ENCODE measurements at places on chromosomes 2 and 18.

GRCh38 chr2:128495996-128496547 lies 177.4 kb upstream of the HS6ST1 start:
- no peak for DNase-seq

DNA sequence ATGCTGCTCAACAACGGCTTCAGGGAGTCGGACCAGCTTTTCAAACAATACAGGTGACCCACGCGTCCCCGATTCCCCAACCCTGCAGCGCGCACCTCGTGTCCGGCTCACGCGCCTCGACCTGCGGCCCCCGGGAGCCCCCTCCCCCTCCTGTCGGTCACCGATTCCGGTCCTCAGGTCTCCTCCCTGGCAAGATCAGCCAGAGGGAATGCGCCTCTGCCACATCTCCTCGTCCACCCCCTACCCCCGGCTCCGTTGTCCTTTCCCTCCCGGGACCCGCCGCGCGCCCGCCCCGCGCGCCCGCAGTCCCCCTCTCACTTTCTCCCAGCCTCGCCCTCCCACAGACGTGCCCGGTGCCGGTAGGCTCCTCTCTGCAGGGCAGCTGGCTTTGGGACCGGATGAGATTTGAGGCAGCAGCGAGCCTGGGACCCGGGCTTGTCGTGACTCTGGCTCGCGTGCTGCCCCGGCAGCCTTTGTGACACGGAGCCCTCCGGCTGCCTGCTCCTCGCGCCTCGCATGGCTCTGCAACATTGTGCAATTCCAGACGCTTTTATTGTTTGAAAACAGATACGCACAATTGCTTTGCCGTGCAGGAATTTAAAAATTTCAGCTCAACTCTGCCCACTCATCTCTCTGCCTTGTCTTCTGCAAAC lies 558 bp downstream of the TTC39C start:
- no peak for DNase-seq

DNA sequence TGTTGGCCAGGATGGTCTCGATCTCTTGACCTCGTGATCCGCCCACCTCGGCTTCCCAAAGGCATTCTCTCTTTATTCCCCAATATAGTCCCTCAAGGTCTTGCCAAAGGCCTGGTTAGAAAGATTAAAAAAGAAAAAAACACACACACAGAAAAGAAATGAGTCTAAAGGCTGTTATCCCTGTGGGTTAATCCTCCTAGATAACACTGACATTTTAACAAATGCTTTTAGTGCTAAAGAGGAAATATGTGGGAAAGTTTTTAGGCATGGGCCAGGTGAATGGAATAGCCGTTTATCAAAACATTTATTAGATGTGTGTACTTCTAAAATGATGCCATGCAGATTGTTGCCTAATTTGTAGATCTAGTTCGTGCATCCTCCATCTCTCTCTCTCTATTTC lies 261.6 kb upstream of the FN1 start:
- no peak for DNase-seq

DNA sequence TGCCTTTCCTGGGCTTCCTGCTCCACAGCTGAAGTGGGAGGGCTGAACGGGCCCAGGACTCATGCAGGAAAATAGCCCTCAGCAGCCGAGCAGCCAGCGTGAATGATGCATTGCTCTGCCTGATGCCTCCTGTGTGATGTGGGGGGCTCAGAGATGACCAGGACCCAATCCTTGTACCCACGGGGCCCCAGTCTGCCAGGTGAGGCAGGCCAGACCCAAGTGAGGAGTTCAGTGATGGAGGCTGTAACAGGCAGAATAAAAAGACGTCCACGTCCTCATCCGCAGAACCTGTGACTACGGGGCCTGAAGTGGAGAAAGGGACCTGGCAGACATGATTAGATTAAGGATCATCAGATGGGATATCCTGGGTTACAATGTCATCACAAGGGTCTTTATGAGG lies 194.9 kb upstream of the HDAC4 start:
- no peak for DNase-seq

- DNase-seq = no peak
Measured at GRCh38 chr2:217976301-217976700, 26.5 kb downstream of the TNS1 start.

- DNase-seq = no peak
Measured at GRCh38 chr2:18913512-18913911, 324.1 kb upstream of the NT5C1B start.

GRCh38 chr2:39451954-39452353 lies 14.9 kb upstream of the MAP4K3 start:
- DNase-seq = no peak

DNA sequence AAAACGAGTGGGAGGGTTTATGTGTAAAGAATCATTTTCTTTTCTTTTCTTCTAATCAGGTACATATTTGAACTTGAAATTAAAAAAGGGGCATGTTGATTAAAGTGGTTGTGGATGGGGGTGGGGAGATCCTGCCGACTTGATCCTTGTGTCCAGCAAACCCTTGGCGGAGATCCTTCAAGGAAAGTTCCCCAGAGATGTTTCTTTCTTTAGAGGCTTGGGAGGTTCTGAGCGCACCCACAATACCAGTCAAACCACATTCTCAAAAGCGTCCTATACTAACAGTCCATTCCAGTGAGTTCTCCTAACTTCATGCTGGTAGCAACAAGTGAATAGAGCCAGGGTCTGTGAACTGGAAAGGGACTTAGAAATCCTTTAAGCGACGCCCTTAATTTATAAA lies 49.2 kb downstream of the MYCN start:
- no peak for DNase-seq

- no peak for DNase-seq
Measured at GRCh38 chr2:239046822-239047221, 198.9 kb downstream of the TWIST2 start.

- DNase-seq = no peak
Measured at GRCh38 chr2:64400105-64400728, 53.7 kb upstream of the LGALSL start.

- no peak for DNase-seq
Measured at GRCh38 chr18:43649649-43650357, 372.5 kb upstream of the SYT4 start.

DNA sequence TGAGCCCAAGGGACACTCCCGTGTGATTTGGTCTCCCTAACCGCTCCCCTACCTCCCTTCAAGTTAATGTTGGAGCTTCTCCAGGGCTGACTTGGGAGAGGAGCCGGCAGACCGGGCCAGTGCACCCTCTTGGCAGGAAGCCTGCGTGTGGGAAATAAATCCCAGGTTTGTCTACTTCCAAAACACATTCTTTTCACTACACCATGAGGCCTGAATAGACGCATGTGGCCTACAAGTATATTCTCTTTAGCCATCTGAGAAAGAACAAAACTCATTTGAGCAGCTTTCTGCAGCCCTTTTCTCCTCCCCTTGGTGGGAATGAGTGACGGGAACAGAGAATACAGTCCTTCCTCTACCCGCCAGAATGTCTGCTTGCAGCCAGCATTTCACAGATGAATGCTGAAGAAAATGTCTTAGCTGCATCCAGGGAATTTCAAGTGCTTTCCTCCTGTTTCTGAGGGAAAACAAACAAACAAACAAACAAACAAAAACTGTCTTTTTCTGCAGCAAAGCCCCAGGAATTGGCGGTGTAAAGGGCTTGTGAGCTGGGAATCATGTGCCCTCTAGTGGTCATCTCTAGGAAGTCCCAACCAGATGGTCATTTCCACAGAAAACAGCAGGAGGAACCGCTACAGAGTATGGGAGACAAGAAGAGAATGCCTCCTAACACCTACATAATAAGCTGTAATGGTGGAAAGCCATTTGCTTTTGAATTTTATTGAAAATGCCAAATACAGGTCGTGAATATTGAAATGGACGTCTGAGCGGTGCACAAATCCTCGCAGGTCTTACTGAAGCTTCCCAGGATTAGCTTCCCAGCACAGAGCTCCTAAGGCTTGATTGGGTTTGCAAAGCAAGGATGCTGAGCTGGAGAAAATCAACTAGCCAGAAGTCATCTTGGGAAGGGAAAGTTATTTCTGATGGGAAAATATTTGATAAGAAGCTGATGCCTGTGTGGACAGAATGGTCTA lies 41.2 kb upstream of the DAPL1 start:
- peak; percentile 64 for DNase-seq

DNA sequence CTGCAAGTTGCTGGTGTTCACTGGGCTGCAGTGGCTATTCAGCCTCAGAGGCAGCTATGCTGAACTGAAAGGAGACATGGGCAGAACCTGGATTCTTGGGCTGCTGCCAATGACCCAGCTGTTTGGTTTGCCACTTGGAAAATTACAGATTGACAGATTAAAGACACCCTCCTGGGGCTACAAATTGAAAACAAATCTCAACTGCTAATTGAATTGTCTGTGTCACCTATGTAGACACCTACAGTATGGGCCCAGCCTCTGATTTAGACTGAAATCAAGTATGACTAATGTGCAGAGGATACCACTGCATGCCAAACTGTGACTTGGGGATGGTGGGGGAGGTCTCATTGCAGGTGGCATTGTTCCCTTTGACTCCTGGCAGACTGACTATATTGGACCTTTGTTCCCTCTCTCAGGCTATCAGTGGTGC lies 42.8 kb downstream of the ITSN2 start:
- DNase-seq = no peak

- DNase-seq = no peak
Measured at GRCh38 chr2:228599781-228600180, 418.3 kb upstream of the SPHKAP start.

- no peak for DNase-seq
Measured at GRCh38 chr2:122233372-122233771, 477.9 kb downstream of the TSN start.

- DNase-seq = no peak
Measured at GRCh38 chr18:33495278-33495677, 54.8 kb upstream of the CCDC178 start.

DNA sequence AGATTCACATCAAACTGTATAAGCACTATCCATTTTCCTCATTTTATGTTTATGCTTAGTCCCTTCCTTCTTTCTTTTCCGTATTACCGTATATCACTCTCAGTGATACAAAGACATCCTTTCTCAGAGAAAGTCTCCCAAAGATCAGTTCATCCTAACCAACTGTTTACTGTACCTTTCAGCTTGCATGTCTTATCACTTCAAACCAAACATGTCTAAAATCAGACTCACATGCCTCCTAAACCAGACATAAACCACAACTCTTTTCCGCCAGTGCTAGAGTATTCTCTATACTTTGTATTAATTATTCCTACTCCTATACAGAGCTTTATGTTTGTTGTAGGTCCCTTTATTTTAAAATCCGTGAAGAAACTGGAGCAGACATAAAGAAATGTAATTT lies 41.5 kb downstream of the KCMF1 start:
- DNase-seq = no peak

DNA sequence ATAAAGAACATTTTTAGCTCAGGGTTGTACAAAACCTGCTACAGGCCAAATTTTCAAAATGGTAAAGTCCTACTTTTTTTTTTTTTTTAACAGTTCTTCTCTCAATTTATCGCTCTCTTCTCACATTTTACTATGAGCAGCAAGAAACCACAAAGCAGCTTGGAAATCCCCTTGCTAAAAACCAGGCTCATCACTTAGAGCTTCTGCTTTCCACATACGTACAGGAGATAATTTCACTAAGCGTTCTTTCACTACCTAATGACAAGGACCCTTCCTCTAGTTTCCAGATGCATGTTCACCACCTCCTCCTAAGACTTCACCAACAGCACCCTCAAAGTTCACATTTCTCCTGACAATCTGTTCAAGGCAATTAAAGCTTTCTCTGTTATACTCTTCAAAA lies 294.9 kb upstream of the CYRIA start:
- peak; percentile 8 for DNase-seq

DNA sequence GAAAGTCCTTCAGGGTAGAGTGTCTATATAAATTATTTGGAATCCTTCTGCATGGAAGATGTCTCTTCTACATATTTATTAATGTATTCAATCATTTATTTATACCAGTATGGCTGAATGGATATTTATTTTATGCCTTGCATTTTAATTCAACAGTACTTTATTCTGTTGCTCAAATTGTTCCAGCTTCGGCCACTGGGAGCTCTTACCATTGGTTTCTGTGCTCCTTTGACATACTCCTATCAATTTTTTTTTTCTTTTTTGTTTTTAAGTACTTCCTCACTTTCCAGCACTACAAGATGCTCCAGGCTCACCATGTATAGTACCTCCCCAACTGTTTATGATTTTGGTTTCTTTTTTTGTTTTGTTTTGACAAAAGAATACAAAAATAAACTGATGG lies 39.4 kb upstream of the WIPF1 start:
- DNase-seq = no peak

GRCh38 chr2:916935-917334 lies 33.7 kb upstream of the SNTG2 start:
- no peak for DNase-seq

- no peak for DNase-seq
Measured at GRCh38 chr2:170493426-170494097, 221.6 kb upstream of the SP5 start.

- no peak for DNase-seq
Measured at GRCh38 chr2:211408483-211408891, 852.1 kb downstream of the CPS1 start.

GRCh38 chr2:201176081-201176481 lies 6.9 kb upstream of the CASP10 start:
- no peak for DNase-seq

- no peak for DNase-seq
Measured at GRCh38 chr2:240107477-240107796, 28.7 kb downstream of the COPS9 start.

- DNase-seq = no peak
Measured at GRCh38 chr2:106537047-106537446, 49.9 kb downstream of the CD8B2 start.

DNA sequence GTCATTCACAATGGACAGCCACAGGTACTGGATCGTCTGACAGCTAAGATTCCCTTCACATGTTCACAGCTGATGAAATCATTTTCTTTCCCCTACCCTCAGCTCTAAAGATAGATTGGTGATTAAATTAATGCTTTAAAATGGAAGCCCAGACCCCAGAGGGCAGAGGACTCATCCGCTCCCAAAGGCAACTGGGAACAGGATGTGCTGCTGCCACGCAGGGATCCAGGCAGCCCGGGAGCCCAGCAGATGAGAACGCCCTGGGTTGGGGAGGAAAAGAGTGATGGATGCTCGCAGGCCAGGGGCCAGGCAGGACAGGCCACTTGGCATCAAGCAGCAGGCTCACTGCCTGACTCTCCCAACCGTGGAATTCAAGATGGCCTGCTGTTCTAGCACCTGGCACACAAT lies 41.3 kb downstream of the HDHD2 start:
- DNase-seq = no peak

GRCh38 chr2:111660811-111661210 lies 223.2 kb downstream of the ANAPC1 start:
- no peak for DNase-seq

DNA sequence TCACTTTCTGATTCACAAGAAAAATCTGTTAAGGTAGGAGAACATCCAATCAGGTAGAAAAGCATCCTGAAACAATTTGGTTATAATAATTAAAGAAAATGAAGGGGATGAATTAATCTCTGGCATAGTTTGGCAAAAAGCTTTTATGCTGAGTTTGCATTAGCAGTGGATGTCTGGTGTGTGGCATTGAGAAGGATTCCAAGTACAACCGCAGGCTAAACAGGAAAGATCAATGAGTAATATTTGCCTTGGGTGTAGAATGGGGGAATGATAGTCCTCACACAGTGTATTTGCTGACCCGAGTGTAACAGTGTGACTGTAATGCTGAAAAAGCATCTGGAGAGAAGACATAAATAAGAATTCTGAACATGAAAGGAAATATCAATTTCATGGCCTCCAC lies 68.3 kb upstream of the SESTD1 start:
- no peak for DNase-seq

Measured in GM13977 (cell line).